ENCODE measurements at places on chromosomes 6 and 20.

GRCh38 chr6:140281236-140281635 is 906.8 kb upstream of the CITED2 start:
- ATAC-seq: no peak

DNA sequence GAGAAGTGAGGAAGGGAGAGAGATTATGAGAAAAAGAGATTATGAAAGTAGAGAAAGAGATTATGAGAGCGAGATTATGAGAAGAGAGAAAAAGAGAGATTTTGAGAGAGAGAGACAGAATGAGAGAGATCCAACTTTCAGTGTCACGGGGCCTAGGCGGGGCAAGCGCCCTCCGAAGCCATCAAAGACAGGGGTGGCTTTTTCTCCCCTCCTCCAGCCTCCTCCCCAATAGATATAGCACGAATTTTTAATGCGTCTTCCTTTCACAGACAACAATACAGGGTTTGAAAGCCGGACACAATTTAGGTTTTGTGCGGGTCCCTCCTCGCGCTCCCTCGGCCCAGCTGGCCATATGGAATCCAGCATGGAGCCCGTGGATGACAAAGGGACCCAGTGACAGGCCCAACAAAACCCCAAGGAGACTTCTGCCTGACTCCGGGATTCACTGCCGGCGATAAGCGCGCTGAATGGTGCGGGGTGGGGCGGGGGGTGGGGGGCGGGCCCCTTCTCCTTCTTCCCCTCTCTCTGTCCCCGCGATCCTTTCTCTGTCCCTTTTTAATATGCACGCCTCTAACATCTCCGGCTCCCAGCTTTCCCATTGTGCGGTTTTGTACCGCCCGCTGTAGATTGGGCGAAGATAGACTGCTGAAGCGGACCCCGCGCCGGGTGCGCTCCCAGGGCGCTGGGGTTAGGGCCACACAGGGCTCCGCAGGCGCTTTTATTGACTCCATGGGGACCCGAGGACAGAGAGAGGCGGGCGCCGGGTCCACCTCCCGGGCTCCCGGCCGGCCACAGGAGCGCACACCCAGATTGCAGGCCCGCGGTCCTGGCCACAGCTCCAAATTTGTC is 5.4 kb downstream of the NKX2-2 start:
- ATAC-seq: no peak

DNA sequence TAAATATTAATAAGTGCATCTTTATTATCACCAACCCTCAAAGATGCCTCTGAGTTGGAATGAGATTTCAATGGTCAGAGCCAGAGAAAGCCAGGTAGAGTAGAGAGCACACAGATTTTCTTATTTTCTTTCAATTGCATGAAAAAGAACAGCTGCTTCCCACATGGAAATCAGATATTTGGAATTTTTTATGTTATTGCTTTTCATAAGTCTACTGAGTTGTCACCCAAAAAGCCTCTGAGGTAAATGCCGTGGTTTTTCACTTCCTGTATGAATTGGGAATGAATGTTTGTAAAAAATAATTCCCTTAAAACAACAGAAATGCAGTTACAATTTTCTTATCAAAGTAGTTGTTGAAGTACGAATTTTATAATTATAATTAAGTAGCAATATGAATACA is 563.1 kb downstream of the RFPL4B start:
- ATAC-seq: no peak

GRCh38 chr6:69861986-69862385 is 4.4 kb upstream of the COL19A1 start:
- no peak for ATAC-seq

DNA sequence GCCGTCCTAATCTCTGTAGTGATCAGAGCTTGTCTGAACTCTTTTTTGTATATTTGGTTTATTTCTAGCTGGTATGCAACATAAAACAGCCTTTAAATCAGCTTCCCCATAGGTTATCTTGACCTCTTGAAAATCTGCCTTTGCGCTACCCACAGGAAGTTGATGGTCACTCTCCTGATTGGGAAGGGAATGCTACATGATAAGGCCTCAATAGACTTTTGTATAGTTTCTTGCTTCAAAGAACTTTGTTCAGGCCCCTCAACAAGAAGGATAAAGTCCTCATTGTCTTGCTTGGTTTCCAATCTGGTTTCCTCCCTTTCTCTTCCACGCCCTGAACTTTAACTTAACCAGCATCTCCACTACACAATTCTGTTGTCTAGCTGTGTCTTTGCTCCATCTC is 95.4 kb upstream of the TENT5A start:
- no peak for ATAC-seq

GRCh38 chr6:23213651-23214050 is 644.3 kb downstream of the HDGFL1 start:
- ATAC-seq: peak; percentile 28

DNA sequence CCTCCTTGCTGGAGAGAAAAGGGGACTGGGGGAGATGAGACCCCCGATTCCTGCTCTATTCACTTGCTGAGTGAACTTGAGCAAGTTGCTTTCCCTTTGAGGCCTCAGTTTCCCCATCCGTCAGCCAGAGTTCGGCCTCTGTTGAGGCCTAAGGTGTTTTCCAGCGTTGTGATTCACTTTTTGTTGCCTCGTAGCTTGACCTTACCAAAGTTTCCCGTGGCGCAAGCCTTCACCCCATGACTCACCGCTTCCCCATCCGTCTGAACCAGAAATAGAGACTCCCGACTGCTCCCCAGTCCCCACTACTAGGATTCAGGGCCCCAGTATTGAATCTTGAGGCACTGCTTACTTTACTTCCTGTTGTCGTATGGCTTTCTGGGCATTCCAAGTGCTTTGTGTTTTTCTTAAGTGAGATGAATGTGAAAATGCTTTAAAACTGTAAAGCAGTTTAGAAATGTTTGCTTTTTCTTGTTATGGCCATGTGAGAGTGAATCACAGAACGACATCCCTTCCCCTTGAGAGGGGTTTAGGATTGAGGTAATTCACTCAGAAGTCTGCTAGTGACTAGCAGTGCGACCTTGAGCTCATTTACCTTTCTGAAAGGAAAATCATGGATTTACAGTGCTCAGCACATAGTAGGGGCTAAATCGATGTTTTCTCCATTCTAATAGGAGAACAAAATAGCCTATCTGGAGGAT is 1.2 kb downstream of the CHMP4B start:
- ATAC-seq: peak; percentile 56

DNA sequence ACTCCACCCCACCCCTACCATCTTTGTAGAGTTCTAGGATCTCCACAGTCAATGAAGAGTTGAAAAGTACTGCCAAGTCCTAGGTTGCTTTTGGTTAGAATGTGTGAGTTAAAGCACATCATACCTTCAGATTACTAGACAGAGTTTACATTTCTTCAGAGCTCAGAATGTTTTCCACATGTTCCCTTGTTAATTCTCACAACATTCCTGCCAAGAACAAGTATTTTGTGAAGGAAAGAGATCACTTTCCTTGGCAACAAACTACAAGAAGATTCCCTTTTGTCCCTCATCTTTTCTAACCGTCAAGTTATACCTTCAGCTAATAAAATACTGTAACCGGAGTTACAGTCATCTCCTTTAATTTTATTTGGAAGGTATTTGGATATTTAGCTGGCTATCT is 266.8 kb downstream of the ZFAND3 start:
- no peak for ATAC-seq

- no peak for ATAC-seq
These were observed 23.8 kb downstream of the RFPL4B start for GRCh38 chr6:112370946-112371345.

DNA sequence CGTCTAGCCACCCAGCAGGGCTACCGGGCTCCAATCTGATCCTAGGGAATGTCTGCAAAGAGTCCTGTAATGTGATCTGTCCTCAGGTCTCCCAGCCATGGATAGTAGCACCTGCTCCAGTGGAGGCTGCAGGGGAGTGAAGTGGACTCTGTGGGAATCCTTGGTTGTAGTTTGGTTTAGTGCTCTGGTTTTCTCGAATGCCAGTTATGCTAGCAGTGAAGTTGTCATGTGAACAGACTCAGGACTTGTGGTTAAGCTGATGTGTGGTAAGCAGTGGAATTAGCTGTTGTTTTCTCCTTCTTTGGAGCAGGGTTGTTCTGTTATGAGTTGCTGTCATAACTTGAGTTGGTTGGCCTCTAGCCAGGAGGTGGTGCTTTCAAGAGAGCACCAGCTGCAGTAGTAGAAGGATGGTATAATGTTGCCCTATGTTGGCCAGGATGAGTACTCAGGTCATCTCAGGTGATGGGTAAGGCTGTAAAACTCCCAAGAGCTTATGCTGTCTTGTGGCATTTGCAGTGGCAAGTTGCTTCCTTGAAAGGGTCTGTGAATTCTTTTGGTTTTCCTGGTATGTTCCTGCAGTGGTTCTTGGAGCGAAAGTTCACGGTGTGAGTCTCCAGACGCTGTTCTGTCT is 390.2 kb downstream of the UTRN start:
- peak; percentile 37 for ATAC-seq

- no peak for ATAC-seq
These were observed 69.2 kb upstream of the HINT3 start for GRCh38 chr6:125887372-125887771.

GRCh38 chr6:168015009-168015408 is 17.5 kb downstream of the KIF25 start:
- ATAC-seq: no peak

- ATAC-seq: no peak
These were observed 252.0 kb upstream of the HTR1E start for GRCh38 chr6:86685230-86685797.

GRCh38 chr6:88238065-88238464 is 71.9 kb upstream of the CNR1 start:
- ATAC-seq: peak; percentile 51

GRCh38 chr6:154578004-154578559 is 67.6 kb upstream of the CNKSR3 start:
- peak; percentile 88 for ATAC-seq

DNA sequence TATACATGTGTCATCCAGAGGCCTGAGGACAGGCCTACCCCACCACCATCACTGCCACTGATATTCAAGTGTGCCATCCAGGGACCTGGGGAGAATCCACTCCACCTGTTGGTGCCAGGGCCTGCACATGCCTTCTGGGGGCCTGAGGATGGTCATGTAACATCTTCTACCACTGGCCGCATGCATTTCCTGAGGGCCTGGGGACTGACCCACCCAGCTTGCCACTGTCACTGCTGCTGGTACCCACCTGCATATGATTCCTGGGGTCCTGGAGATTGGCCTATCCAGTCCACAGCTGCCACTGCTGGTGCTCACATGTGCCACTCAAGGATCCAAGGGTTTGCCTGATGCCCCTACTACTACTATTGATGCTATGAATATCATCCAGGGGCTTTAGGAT is 184.3 kb upstream of the SYNCRIP start:
- no peak for ATAC-seq

DNA sequence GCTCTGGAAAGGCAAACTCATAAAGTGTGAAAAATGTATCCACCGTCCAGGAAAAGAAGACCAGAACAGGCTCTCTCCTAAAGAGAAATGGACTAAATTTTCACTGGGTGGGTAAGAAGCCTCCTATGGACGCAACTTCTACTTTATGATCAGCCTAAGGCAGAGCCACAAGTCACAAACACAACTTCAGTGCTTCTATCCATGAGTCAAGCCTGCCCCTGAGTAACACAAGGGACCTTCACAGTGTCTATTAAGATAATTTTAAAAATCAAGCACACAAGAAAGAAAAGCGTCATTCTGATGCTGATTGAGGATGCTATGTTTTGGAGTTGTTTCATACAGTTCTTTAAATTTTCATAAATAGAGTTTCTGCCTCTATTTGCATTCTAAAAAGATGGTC is 601.7 kb upstream of the ARID1B start:
- no peak for ATAC-seq

DNA sequence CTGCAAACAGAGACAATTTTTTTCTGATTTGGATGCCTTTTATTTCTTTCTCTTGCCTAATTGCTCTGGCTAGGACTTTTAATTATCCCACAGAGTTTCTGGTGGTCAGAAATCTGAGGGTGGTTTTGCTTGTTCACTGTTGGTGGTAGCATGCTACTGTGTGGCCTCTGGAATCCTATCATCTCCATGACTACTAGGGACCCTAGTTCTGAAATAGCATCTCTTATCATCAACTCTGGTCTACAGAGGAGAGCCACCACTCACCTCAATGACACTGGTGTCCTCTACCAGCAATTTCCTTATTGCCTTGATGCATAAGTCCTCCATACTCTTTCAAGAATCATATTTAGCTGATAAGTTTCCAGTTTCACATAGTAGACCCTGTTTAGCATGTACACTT is 27.5 kb upstream of the STX11 start:
- ATAC-seq: no peak

GRCh38 chr6:140237251-140237650 is 862.8 kb upstream of the CITED2 start:
- no peak for ATAC-seq

- no peak for ATAC-seq
These were observed 16.9 kb downstream of the UCKL1 start for GRCh38 chr20:63939061-63939935.

DNA sequence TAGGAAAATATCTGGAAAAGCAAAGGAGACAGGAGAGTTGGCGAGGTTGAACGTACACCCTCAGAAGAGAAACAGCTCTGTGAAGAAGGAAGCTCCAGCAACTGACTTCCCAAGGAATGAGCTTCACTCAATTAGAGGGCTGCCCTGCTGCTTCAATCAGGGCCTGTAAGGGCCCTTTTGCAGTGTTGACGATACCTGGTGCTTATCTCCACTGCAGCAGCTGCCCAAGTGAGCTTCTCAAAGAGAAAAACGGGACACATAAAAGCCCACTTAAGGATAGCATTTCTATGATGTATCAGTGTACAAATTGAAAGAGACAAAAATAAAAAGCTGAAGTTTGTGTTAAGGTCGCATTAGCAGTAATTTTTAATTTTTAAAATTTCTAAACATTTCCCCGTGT is 16.4 kb downstream of the SEC63 start:
- no peak for ATAC-seq

GRCh38 chr6:14766391-14766994 is 479.4 kb upstream of the JARID2 start:
- no peak for ATAC-seq

- ATAC-seq: no peak
These were observed 112.6 kb downstream of the CDC5L start for GRCh38 chr6:44500074-44500473.

DNA sequence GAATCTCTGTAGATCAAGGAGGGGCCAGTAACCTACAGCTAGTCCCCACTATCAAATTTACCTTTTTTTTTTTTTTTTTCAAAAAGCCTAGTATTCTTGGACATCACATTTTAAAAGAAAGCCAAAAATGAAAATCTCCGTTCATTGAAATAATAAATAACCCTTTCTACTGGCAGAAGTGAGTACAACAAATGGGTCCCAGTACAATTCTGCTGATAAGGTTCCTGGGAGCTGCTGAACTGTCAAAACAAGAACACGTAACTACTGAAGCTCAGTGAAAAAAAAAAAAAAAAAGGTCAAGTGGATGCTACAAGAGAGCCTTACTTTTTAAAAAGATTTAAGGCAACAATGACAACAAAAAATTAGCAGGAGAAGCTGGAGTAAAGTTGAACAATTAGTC is 464.9 kb downstream of the EPM2A start:
- ATAC-seq: no peak

DNA sequence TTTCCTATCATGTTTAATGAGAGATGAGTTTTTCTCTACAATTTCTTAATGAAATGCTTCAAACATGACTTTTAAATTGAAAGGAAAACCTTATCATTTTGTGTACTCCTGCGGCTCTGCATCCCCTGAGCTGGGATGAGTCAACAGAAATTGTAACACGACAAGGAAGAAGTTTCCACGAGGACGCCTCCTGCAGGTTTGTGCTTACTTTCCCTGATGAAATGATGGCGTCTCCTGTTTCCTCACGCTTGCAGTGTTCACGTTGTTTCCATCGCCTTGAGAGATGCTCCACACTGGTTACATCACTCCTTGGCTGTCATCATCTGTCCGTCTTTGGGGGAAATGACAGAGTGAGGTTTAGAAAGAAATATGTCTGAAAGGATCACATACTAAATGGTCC is 233.7 kb upstream of the ZFP64 start:
- no peak for ATAC-seq

- ATAC-seq: peak; percentile 50
These were observed 19.5 kb downstream of the KATNA1 start for GRCh38 chr6:149628875-149629510.

All from esophagus mucosa (tissue), 1 donor.